Esophagus squamous epithelium (tissue), 5 donors: ENCODE measurements at places on chromosomes 7 and 10.

DNA sequence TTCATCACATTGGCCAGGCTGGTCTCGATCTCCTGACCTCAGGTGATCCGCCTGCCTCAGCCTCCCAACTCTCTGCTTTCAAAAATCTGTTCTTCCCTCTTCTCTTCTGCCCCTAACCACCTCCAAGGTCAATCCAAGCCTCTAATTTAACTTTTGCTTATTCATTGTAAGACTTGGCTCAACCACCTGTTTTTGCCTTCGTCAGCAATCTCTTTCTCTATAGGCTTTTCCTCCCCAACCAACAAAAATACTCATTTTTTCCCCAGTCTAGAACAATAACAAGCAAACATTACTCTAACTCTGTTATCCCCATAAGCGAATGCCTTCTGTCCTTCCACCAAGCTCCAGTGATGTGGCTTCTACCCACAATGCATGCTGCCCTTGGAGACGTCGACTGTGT is 89.8 kb upstream of the NMT2 start:
- H3K27ac ChIP-seq, result no peak overlapping the region
- DNase-seq, result no peak
- H3K36me3 ChIP-seq, result no peaks in the 10 kb centered on the region
- no peak overlapping the region for H3K4me3 ChIP-seq
- H3K4me1 ChIP-seq, result no peaks in the 10 kb centered on the region

GRCh38 chr10:21068026-21068656 is 171.0 kb upstream of the NEBL start:
- no peak overlapping the region for H3K27ac ChIP-seq
- no peaks in the 10 kb centered on the region for H3K27me3 ChIP-seq
- DNase-seq, result no peak

DNA sequence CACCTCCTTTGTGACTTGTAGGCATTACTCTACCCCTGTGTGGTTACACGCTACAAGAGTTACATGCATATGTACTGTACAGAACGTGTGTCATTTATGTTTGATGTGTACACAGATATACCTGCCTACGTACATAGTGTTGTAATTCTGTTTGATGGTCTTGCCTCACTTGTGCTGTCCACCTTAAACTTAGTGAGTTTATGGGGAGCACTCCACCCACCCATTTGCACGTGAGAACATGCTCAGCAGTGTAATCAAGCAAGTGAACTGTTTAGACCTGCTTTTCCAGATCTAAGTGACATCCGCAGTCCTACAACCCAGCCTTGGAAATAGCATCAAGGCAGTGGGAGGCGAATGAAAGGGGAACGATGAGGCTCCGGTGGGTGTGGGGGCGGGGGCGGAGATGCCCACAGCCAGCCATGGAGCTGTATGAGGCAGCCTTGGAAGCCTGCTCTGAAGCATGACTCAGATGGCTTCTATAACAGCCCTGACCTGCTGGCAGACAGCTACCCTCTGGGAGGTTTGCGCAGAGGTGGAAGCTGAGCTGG is 52.1 kb downstream of the SUFU start:
- H3K4me3 ChIP-seq, result no peak overlapping the region
- no peak for DNase-seq
- peaks cover 7% of the 10 kb centered on the region for H3K4me1 ChIP-seq
- no peak overlapping the region for H3K27ac ChIP-seq

GRCh38 chr10:613271-614138 is 76.0 kb downstream of the DIP2C start:
- no peak overlapping the region for H3K4me3 ChIP-seq
- peaks cover 72% of the 10 kb centered on the region for H3K4me1 ChIP-seq
- no peaks in the 10 kb centered on the region for H3K36me3 ChIP-seq
- H3K27me3 ChIP-seq, result no peaks in the 10 kb centered on the region

DNA sequence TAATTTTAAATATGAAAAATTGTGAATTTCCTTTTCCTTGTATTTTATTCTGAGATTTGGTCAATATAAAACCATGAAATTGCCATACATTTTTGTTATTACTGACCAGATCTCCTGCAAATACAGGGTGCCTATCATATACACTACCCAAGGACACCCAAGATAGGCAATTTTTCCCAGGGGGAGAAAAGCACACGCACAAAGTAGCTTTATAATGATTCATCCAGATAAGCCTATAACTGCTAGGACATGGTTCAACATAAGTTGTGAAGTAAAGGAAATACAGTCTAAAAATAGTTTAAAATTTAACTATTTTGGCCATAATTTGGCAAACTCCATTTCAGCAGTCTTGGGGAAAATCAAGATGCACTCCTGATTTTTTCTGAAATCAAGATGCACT is 4.8 kb downstream of the RUFY2 start:
- no peaks in the 10 kb centered on the region for H3K36me3 ChIP-seq
- DNase-seq, result no peak
- no peak overlapping the region for H3K27ac ChIP-seq
- H3K4me1 ChIP-seq, result peaks cover 3% of the 10 kb centered on the region

DNA sequence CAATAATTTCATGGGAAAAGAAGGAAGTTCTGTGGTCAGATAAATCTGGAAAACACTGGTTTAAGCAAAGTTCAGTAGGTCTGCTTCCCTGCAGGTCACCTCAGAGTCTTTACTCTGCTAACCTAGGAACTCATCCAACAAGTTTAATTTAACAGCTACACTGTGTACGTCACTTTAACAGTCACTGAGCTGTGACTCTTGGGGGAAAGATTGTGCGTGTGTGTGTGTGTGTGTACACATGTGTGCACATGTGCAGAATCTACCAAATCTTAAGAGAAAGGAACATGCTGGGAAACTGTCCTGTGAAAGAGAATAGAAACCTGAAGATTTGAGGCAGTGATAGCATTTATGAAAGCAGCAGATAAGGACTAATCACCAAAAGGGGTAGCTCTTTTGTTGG is 62.6 kb downstream of the IKZF1 start:
- no peaks in the 10 kb centered on the region for H3K36me3 ChIP-seq
- no peak for DNase-seq
- H3K27ac ChIP-seq, result no peak overlapping the region
- no peak overlapping the region for H3K4me3 ChIP-seq

GRCh38 chr7:113338071-113338696 is 219.8 kb upstream of the SMIM30 start:
- no peaks in the 10 kb centered on the region for H3K4me1 ChIP-seq
- no peaks in the 10 kb centered on the region for H3K36me3 ChIP-seq
- no peak overlapping the region for H3K4me3 ChIP-seq
- H3K27ac ChIP-seq, result no peak overlapping the region
- DNase-seq, result no peak

DNA sequence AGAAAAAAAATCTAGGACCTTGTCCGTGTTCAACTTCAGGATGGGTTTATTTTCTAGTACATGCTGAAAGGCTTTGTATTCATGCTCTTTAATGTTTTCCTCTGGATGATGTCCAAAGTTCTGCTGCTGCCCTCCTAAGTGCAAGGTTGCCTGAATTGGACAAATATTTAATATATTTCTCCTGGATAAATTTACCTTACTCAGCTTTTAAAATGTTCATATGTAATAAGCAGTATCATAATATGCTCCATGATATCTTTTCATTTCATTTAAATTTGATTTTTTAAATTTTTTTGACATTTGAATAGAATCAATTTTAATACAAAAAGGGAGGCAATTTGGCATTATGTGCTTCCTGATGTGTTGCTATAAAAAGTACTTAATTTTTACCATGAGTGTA is 95.9 kb upstream of the SLC25A13 start:
- no peak for DNase-seq
- peaks cover 5% of the 10 kb centered on the region for H3K27me3 ChIP-seq
- H3K36me3 ChIP-seq, result no peaks in the 10 kb centered on the region
- no peak overlapping the region for H3K4me3 ChIP-seq

DNA sequence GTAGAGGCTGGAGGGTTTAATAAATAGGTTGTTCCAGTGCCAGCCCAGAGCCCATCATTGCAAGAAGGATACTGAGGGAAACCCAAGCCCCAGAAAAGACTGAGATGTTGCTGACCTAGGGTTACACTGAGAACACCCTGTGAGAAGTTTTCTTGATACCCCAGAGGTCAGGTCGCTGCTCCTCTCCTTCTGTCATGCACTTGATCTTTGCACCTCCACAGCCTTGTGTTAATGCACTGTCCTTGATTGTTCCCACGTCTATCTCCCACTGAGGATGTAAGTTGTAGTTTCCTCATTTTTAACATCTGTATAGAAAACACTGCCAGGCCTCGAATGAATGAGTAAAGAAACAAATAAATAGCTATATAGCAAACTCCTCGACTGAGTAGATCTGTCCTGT is 195.3 kb upstream of the AHR start:
- no peaks in the 10 kb centered on the region for H3K27me3 ChIP-seq
- H3K4me1 ChIP-seq, result peaks cover 8% of the 10 kb centered on the region
- H3K36me3 ChIP-seq, result no peaks in the 10 kb centered on the region
- no peak overlapping the region for H3K27ac ChIP-seq
- DNase-seq, result no peak
- no peak overlapping the region for H3K4me3 ChIP-seq

GRCh38 chr10:125163803-125164202 is 3.4 kb upstream of the CTBP2 start:
- H3K36me3 ChIP-seq, result no peaks in the 10 kb centered on the region
- no peaks in the 10 kb centered on the region for H3K27me3 ChIP-seq
- no peak for DNase-seq
- H3K4me1 ChIP-seq, result no peaks in the 10 kb centered on the region

GRCh38 chr10:130739016-130739756 is 572.3 kb downstream of the TCERG1L start:
- H3K36me3 ChIP-seq, result no peaks in the 10 kb centered on the region
- no peak for DNase-seq
- H3K4me3 ChIP-seq, result no peak overlapping the region
- no peak overlapping the region for H3K27ac ChIP-seq
- H3K4me1 ChIP-seq, result no peaks in the 10 kb centered on the region
